Activated B cell treated with CpG ODN at 0.5 μM for 24 hours (primary cell): ENCODE measurements at places on chromosomes 4 and X. TPM values are rescaled to one million over a fixed set of nuclear protein-coding genes. Genes with fewer than 3 reads are reported as not detected.

- H3K4me3 ChIP-seq = peak overlapping the region; percentile 71
- no peak for DNase-seq
- H3K4me1 ChIP-seq = peaks cover 93% of the 10 kb centered on the region
- H3K27ac ChIP-seq = peak overlapping the region; percentile 90
- H3K27me3 ChIP-seq = no peaks in the 10 kb centered on the region
Observed at GRCh38 chr4:153520801-153521329, 54.7 kb downstream of the TMEM131L start.

GRCh38 chr4:93319041-93319440 lies 509.5 kb upstream of the ATOH1 start:
- DNase-seq = no peak
- no peaks in the 10 kb centered on the region for H3K36me3 ChIP-seq
- no peak overlapping the region for H3K27ac ChIP-seq
- no peaks in the 10 kb centered on the region for H3K27me3 ChIP-seq
- H3K4me3 ChIP-seq = no peak overlapping the region
- no peaks in the 10 kb centered on the region for H3K4me1 ChIP-seq

- H3K36me3 ChIP-seq = no peaks in the 10 kb centered on the region
- H3K27me3 ChIP-seq = no peaks in the 10 kb centered on the region
- no peak for DNase-seq
- H3K27ac ChIP-seq = no peak overlapping the region
Observed at GRCh38 chr4:41532882-41533281, 5.1 kb upstream of the LIMCH1 start.

- H3K36me3 ChIP-seq = no peaks in the 10 kb centered on the region
- H3K4me3 ChIP-seq = no peak overlapping the region
- H3K27me3 ChIP-seq = no peaks in the 10 kb centered on the region
- H3K27ac ChIP-seq = no peak overlapping the region
- DNase-seq = no peak
Observed at GRCh38 chr4:177483271-177483670, 41.0 kb upstream of the AGA start.

DNA sequence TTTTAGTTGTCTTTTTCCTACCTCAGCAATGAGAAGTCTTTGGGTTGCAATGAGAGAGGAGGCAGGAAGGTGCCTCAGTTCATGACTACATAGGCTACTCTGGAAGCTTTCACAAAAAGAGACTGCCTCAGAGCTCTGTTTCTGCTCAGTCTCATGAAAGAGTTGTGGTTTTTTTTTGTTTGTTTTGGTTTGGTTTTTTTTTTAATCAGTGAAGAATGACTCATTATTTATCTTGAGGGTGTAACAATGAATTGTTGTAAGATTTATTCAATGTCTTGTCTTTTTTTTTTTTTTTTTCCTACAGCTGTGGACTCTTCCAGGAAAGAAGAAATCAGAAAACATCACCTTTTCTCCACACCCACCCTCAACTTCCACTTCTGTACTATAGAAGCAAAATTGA lies 67.5 kb upstream of the CXCL13 start:
- H3K27me3 ChIP-seq = peaks cover 4% of the 10 kb centered on the region
- H3K36me3 ChIP-seq = no peaks in the 10 kb centered on the region
- H3K27ac ChIP-seq = no peak overlapping the region
- DNase-seq = no peak
- H3K4me3 ChIP-seq = no peak overlapping the region
- no peaks in the 10 kb centered on the region for H3K4me1 ChIP-seq

- no peak for DNase-seq
- peak overlapping the region; percentile 93 for H3K4me3 ChIP-seq
- H3K4me1 ChIP-seq = peaks cover 28% of the 10 kb centered on the region
- peak overlapping the region; percentile 64 for H3K27ac ChIP-seq
- no peaks in the 10 kb centered on the region for H3K27me3 ChIP-seq
Observed at GRCh38 chr4:139175646-139176301, 1.2 kb downstream of the ELF2 start.

- H3K27me3 ChIP-seq = no peaks in the 10 kb centered on the region
- H3K27ac ChIP-seq = no peak overlapping the region
- H3K36me3 ChIP-seq = no peaks in the 10 kb centered on the region
- DNase-seq = no peak
Observed at GRCh38 chrX:10649265-10649664, 28.9 kb upstream of the MID1 start.

DNA sequence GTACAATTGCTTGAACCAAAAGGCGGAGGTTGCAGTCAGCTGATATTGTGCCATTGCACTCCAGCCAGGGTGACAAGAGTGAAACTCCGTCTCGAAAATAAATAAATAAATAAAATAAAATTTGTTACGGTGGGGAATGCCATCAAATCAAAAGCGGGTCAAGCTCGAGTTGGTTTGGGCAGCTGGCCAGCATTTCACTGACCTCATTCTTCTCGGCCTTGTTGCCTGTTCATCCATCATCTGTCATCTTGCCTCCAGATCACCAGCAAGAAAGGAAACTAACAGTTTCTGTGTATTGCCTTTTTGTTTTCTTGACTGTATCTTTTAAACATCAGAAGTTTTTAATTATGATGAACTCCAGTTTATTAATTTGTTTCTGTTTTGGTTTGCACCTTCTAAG lies 31.5 kb upstream of the KLHL2 start:
- no peak overlapping the region for H3K4me3 ChIP-seq
- DNase-seq = no peak
- H3K27me3 ChIP-seq = peaks cover 2% of the 10 kb centered on the region

The ITIH6 gene
- not detected in 2 replicates for total RNA-seq

The FMR1NB gene
- not detected in 2 replicates for total RNA-seq

The IL21 gene
- not detected in 2 replicates for total RNA-seq
